ENCODE measurements at places on chromosomes 7 and 10. TPM values are rescaled to one million over a fixed set of nuclear protein-coding genes. Genes with fewer than 3 reads are reported as not detected.

Gene EEPD1
- 27.8 TPM for total RNA-seq

Gene FAM25C
- not detected for total RNA-seq

Gene R3HCC1L
- total RNA-seq: 17.3 TPM

Gene SYT15
- 0.47 TPM for total RNA-seq

DNA sequence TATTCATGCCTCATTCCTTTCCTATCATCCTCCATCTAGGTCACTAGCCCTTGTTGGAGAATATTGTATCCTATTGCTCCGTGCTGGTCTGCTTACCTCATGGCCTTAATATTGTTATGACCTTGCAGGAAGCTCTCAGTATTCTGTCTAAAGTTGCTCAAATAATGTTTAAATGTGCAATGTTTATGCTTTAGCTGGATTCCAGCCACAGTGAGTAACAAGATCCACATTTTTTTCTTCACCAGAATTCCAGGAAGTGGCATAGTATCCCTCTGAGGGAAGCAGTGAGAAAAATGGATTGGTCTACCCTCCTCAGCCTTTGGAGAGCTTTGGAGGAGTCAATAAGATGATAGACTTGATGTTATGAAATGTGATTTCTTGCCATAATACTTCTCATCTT is 402.6 kb downstream of the NRG3 start:
- no peak for DNase-seq

GRCh38 chr7:107691716-107692115 is 31.1 kb downstream of the SLC26A4 start:
- no peak for DNase-seq

DNA sequence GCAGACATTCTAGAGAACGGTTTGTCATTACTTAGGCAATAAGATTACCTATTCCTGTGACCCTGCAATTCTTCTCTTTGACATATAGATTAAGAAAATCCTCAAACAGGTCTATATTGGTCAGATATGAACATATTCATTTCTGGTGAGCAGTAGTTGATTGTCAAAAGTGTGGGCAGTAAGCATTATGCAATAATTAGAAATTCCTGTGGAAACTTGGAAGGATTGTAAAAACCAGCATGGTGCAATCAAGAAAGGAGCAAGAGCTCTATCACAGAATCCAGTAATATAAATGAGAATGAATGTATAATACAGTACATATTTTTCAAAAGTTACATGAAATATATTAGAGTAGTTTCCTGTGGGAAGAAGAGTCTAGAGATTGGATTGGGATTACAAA is 406.5 kb downstream of the SUGCT start:
- DNase-seq: no peak

- no peak for DNase-seq
These were observed 44.0 kb downstream of the ADRB1 start for GRCh38 chr10:114087655-114088054.

DNA sequence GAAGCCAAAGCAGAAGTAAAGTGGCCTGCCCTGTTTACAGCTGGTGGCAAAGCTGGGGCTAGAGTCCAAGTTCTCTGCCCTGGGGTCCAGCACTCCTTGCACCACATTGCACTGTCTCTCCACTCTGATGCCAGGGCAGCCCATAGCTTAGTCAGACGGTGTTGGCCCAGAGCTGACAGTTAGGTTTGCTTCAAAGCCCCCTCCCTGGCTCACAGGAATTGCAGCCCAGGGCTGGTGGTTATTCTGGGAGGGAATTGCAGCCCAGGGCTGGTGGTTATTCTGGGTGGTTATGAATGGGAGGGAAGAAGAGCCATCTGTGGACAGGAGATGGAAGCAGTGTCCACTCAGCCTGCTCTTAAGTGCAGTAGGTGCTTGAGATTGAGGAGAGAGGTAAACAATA is 88.9 kb downstream of the SCRN1 start:
- no peak for DNase-seq

DNA sequence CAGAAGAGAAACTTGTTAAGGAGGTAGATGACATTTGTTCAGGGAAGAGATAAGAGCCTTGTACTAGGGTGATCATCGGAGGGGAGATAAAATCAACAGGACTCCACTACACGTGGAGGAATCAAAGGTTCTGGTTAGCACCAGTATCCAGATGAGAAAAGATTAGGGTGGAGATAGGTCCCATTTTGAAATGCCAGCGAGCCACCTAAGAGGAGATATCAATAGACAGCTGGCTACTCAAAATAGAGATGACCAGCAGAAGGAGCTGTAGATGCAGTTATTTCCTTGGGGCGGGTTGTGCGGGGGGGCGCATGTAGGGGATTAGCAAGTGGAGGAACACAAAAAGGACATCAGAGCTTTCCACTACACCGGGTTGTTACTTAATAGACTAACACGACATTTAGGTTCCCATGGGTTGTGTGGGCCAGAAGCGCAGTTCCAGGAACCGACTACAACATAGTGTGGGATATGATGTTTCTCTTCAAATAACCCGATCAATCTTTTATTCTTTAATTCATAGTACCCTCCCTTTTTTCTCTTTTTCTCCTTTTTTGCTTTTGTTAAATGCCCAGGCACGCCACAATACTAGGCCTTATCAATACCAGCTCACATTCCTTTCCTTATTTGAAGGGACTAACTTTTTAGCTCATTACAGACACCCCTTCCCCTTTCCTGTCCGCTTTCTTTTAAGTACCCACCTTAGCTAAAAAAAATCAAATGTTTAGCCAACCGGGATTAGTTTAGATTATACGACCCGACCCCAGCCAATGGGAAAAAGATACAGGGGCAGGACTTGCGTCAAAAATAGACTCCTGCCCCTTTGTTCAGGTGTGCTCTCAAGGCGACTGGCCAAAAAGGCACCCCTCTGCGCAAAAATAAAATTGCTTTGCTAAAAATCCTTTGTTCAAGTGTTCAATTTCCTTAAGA is 2.0 kb upstream of the KIF11 start:
- DNase-seq: no peak

DNA sequence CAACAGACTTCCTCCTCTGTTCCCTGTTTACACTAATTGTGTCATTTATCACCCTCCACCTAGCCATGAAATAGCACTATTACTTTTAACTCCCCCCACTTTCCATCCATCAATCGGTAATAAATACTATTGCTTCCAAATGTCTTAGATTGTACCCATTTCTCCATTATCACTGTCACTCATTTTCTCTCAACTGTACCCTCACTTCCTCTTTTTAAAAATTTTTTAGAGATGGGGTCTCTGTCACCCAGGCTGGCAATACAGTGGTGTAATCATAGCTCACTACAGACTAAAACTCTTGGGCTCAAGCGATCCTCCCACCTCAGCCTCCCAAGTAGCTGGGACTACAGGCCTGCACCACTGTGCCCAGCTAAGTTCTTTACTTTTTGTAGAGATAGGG is 123.5 kb upstream of the EGR2 start:
- no peak for DNase-seq

All from occipital lobe (tissue), 3 donors.